ENCODE measurements at places on chromosomes 7 and 10.

DNA sequence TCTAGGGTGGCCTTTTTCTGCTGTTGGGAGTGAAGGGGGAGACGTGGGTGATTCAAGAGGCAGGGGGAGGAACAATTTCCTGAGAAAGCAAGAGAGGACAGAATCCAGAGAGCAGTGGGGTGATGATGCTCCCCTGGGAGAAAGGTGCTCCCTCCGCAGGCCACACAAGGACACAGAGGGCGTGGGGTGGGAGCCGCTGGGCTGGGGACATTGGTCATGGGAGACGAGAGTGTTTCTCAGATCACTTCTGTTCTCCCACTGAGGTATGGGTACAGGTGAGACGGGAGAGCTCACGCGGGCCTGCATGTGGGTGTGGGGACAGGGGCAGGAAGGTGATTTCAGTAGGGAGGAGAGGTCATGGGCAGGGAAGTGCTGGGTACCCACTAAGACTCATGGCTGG, 259.5 kb upstream of the CTBP2 start:
- no peak for DNase-seq

DNA sequence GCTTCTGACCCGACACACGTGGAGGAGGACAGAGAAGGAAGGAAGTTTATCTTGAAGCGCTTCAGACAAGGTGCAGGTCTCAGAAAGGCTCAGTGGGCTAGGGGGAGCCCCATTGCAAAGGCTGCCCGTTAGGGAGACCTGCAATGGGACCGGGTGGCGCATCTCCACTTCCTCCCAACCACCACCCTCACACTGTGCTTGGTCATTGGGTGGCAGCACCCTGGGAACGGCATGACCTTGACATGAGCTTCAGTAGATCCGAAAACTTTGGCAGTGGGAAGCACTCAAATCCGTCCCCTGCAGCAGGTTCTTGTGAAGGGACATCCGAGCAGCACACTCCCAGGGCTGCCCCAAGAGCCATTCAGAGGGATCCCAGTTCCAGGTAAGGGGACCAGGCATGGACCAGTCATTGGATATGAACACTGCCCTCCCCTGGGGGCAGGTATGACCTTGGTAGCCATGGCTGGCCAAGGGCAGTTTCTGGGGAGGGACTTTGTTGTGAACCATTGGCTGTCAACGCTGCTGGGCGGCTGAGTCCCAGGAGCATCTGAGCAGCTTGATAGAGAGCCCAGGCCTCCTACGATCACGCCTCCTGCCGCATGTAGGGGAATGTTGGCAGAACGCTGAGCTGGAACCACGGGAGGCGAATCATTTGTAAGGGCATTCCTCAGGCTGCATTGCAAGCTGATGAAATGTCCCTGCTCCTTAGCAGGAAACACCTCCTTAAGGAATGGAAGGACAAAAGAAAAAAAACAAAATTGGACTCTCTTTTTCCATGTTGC, 31.7 kb downstream of the GALNTL5 start:
- DNase-seq, result peak; percentile 10

DNA sequence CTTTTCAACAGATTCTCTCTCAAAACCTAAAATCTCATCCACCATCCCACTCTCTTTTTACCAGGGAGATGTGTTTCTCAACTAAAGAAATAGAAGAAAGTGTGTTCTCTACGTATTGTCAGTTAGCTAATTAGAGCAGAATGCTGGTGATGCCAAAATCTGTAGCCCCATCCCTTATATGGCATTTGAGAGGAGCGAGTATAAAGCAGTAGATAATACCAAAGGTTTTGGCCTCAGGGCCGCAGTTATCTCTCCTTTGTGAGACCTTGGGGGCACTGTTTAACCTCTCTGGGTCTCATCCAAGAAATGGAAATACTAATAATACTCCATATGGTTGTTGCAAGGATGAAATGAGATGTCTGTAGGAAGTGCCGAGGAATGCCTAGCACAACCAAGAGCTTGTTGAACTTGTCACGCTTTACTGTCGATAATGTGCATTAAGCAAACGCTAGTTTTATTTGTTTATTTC, 456 bp upstream of the DLD start:
- no peak for DNase-seq

GRCh38 chr10:133262696-133263095, 14.0 kb downstream of the ADAM8 start:
- DNase-seq, result no peak

DNA sequence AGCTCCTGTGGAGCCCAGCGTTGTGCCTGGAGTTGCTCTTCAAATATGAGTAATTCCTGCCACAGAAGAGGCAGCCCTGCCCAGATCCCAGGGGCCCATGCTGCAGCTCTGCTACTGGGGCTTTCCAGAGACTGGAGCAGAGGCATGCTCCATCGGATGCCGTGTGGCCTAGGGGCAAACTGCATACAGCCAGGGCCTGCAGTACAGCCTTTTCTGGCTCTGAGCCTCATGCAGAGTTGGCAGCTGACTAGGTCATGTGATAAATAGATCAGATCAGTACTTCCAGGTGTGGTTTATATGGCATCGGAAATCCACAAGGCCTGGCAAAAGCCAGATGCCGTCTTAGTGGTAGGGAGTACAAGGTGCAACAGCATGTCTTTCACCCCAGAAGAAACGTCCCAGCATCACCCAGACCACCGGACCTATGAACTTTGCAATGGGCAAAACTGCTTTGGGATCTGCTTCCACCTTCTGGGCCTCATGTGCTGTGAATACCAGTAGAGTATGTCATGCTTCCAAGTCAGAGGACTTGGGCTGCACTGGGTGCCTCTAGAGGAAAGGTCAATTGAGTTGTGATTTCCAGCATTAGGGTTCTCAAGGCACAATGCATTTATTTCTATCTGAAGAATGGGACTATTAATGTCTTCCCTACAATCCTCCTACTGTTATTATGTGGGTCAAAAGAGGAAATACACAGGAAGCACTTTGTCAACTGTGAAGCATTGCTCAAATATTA, 250.7 kb upstream of the ZNF32 start:
- DNase-seq, result no peak

DNA sequence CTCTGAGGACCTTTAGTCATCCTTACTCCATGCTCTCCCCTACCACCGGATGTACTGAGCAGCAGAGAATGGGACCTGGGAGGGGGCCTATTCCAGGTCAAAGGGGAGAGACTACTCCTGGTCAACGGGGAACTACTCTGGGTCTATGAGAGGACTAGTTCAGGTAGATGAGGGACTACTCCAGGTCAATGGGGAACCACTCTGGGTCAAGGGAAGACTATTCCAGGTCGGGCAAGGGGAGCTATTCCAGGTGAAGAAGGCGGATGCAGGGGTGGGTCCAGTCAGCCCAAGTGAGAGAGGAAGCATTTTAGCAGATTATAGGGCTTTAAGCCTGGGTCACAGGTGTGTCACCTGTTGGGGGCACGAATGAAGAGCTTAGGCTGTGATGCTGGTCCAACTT, 35.4 kb downstream of the CCM2 start:
- DNase-seq, result no peak

DNA sequence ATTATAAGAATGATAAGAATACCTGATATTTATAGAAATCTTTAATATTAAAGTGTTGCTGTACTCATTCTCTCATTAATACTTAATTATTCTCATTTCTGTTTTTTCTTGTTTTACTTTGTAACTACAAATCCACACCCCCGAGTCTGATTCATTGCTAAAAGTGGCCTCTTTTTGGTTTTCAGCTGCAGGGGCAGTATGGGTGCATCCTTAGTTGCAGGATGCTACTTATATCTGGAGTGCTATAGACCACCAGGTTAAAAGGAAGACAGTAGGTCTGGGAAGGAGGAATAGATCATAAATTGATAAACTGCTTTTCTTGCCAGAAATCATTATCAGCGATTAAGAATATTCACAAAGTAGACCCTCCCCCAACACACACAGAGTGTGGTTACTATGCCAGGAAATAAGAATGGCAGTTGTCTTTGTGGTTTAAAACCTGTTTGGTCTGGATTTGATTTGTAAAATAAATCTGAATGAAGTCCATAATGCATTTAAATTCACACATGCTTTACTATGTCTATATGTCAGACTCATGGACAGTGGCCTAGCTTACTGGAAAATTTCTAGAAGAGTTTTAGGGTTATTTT, 96.5 kb downstream of the NRF1 start:
- no peak for DNase-seq

DNA sequence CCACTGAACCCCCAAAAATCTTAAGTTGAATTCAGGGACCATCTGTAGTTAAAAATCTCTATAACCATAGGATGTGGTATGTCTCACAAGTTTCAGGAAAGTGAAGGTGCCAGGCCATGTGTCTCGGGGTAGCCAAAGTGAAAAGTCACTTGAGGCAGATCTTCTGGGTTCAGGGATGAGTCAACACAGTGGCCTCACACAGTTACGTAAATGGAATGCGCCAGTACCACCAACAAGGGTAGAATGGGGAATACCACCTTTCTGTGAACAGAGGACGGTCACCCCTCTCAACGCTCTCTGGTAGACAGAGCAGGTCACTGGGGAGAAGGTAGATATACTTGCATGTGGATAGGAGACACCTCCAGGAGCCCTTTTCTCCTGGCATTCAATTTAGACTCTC, 71.4 kb downstream of the ELMO1 start:
- no peak for DNase-seq

GRCh38 chr7:107691716-107692115, 31.1 kb downstream of the SLC26A4 start:
- DNase-seq, result no peak

- no peak for DNase-seq
These were observed 258.9 kb downstream of the SUGCT start for GRCh38 chr7:40393660-40394059.

GRCh38 chr7:99193527-99194220, 14.2 kb downstream of the KPNA7 start:
- peak; percentile 31 for DNase-seq

GRCh38 chr7:140873434-140873833, 51.3 kb downstream of the BRAF start:
- no peak for DNase-seq

- DNase-seq, result peak; percentile 36
These were observed 22.1 kb downstream of the CYP17A1 start for GRCh38 chr10:102814873-102815661.

- no peak for DNase-seq
These were observed 301.3 kb downstream of the REEP3 start for GRCh38 chr10:63822496-63822895.

DNA sequence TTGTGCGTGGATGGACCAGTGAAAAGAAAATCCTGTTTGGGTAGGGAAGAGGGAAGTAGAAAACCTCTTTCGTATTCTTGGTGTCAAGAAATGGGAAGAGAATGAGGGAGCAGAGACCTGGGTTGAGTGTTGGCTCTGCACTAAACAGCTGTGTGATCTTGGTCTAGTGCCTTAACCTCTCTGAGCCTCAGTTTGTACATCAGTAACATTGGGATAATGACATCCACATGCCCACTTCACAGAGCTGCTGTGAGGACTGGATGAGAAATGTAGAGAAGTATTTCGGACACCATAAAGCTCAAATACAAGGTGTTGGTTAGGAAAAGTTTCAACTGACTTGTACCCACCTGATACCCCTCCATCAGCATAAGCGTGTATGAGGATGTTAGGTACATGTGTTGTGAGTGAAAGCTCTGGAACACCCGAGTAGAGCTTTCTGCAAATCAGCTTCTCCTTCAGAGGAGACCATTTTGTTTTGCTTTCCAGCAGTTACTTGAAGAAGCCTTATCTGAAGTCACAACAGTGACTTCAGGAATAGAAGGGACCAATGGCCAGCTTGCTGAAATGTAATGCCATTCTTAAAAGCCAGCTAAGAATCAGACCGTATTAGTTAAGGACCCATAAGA, 11.2 kb downstream of the TRIM56 start:
- DNase-seq, result no peak

DNA sequence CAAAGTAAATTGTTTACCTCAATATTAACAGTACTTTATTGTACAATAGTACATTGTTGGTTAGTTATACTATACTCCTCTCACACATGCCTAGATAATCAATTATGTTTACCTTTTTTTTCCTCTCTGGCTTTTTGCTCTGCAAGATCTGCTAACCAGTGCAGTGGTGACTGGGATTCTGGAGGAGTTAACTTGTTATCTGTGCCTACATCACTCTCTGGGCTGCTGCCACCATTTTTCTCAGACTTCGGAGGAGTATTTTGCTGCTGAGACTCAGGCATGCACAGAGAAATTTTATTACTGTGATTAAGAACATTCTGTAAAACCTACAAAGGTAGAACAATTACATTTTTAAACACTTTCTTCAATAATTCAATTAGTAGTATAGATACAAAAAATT, 59.7 kb downstream of the NRBF2 start:
- no peak for DNase-seq

GRCh38 chr10:64619102-64619501, 1097.9 kb downstream of the REEP3 start:
- DNase-seq, result no peak

DNA sequence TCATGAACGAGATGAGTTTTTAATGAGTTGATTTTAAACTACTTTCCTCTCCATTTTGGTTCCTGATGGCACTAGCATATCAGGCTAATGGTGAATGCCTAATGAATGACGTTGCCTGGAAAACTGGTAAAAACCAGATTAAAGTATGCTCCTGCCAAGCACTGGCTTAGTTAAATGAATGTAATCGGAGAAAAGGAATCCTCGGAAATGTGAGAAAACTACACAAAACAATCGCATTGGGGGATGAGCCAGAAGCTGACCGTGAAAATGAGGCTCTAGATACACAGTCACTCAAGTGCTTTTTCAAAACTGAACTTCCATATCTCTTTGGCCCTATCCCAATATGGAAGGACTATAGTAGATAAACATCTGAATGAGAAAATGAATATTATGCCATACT, 153.8 kb upstream of the COL1A2 start:
- peak; percentile 38 for DNase-seq

DNA sequence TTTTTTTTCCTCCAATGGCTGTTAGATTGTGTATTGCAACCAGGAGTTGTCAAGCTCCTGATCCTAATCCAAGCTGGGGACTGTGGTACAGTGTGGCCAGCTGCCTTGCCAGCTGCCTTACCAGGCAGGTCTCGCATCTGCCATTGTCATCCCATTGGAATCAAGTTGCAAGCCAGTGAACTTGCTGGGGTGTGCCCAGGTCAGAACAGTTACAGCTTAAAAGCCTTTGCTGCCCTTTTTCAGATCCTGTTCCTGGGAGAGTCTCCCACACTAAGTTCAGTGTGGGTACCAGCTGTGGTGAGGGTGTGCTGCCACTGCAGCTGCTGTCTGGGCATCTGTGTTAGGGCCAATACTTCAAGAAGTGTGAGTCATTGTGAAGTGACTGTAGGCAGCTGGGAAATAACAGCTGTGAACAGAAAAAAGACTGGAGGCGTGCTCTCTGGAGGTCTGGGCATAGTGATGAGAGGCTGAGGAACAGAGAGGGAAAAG, 72.8 kb downstream of the CCNY start:
- DNase-seq, result peak; percentile 77

GRCh38 chr10:75179657-75180177, 30.9 kb upstream of the VDAC2 start:
- no peak for DNase-seq

DNA sequence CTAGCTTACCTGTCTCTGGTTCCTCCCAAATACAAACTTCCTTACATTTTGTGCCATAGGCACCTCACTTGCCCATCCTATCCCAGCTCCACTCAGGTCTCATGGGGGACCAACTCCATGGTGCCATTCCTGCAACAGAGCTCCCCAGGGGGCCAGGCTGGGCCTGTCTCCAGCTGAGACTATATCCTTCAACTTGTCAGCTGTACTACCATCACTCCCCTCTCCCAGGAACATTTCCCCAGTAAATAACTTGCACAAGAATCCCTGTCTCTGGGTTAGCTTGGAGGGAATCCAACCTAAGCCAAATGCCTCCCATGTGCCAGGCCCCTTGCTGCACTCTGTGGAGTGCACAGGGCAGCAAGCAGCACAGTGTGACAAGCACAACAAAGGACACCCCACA, 33.2 kb downstream of the FRMPD2 start:
- DNase-seq, result no peak

GRCh38 chr7:36278069-36278619, 111.5 kb upstream of the ANLN start:
- no peak for DNase-seq

- no peak for DNase-seq
These were observed 231.4 kb downstream of the KCND2 start for GRCh38 chr7:120504386-120504785.

Data from fibroblast of gingiva (primary cell).